GM23338 (cell line): ENCODE measurements at places on chromosomes 1 and 21. TPM values are rescaled to one million over a fixed set of nuclear protein-coding genes. Genes with fewer than 3 reads are reported as not detected.
A peak's percentile ranks its signal among the peaks of the same experiment; 100 is the strongest.

DNA sequence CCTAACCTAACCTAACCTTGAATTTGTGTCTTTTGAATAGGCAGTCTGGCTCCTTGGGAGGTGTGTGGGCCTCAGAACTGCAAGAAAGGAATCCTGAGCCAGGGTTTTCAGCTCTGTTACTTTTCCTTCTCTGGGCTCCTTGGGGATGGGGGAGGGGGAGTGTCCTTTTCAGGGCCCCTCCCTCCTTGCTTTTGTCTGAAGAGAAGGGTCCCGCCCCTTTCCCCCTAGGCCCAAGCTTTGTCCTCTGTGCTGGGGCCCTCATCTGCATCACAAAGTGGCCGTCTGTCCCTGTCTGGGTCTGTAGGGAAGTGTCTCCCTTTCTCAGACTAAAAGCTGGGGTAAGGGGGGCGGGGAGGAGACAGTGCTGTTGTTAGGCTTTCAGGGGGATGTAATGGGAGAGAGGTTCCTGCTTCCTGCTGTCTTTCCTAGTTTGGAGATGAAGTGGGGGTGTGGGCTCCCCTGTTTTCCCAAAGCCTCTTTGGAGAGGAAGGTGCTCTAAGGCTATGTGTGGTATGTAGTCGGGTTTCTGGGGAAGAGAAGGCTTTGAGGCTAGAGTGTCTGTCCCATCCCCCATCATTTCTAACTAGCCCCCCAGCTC lies 3.1 kb downstream of the AGO1 start:
- peak; percentile 99 for DNase-seq

DNA sequence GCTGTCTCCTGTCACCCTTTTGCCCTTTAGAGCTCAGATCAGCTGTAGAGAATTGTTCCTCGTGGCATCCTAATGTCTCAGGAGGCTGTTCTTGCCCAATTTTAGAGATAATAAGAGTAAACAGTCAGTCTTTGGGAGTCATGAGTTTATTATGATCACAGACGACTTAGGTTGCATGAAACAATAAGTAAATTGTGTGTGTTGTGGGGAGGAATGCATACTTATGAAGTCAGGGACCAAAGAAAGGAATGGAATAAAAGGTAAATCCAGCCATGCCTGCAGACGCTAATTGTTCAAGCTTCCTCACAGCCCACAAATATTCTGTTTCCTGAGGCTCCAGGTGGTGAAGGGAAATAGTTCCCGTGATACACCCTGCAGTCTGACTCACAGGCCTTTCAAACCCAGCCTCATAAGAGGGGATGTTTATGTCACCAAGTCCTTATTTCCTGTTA lies 897 bp downstream of the EPHX4 start:
- DNase-seq: peak; percentile 12

DNA sequence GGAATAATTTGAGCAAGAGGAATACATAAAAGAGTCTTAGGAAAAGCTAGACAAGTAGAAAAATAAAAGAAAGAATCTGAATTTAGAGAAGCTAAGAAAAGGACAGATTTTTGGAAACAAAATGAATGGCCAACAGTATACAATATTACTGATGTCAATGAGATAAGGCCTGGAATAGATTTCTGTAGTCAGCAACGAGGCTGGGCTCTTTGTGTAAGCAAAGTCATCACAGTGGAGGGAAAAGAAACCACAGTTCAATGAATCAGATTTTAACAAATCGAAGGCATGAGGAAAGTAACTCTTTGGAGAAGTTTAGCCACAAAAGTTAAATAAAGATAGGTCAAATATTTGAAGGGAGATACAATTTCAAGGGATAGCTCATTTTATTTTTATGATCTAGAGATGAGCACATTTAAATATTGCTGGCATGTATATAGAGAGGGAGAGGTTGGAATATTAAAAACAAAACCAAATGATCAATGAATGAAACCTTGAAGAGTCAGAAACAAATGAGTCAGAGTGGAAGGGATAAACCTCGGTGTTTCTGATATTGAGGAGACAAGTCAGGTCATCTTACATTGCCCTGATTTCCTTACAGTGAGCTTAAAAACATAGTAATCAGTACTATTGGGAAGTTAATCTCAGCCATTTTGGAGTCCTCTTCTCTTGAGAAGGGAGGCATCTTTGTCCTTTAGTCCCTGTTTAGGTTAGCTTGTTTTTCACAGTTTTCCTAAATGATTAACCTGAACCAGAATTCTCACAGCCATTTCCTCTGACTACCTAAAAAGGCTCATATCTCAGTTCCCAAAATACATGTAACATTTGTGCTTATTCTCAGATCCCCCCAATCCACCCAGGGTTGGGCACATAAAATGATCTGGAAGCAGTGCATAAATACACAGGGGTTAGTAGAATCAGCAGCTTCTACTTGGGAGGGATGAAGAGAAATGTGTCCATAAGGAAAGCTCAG lies 620.0 kb upstream of the B3GALT2 start:
- no peak for DNase-seq

DNA sequence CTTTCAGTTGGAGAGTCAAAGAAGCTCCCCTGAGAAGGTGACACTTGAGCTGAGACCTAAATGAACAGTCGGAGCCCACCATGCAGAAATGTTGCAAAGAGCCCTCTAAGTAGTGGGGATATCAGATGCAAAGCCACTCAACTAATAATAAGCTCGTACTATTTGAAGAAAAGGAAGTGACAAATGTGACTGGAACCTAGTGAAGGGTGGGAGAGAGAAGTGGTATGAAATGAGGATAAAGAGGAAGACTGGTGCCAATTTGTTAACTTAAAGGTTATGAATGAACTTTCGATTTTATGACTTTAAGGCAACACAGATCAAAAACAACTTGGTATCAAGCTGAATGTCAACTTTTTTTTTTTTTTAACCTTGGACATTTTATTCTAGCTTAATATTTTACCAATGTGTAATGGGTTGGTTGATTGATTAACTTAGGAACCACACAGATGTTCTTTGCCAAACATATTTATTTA lies 14.7 kb downstream of the LYPLAL1 start:
- DNase-seq: no peak

- no peak for DNase-seq
These were observed 155.6 kb upstream of the CSF3R start for GRCh38 chr1:36638268-36638667.

- no peak for DNase-seq
These were observed 13.2 kb upstream of the PLXNA2 start for GRCh38 chr1:208257351-208257750.

- no peak for DNase-seq
These were observed 15.1 kb downstream of the CRP start for GRCh38 chr1:159699246-159699645.

DNA sequence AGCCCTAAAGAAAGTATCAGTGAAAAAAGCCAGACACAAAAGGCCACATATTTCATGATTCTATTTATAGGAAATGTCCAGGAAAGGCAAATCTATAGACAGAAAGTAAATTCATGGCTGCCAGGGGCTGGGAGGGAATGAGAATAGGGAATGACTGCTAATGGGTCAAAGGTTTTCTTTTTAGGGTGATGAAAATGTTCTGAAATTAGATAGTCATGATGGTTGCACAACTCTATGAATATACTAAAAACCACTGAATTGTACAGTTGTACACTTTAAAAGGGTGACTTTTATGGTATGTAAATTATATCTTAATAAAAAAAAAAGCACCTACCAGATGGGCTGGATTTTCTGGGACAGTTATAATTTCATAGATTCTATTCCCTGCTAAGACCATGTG lies 114.8 kb downstream of the CNIH3 start:
- no peak for DNase-seq

GRCh38 chr1:96845464-96845863 lies 123.9 kb downstream of the PTBP2 start:
- peak; percentile 73 for DNase-seq

GRCh38 chr1:28118640-28119307 lies 30.4 kb upstream of the EYA3 start:
- DNase-seq: no peak

- no peak for DNase-seq
These were observed 226.6 kb downstream of the CAMTA1 start for GRCh38 chr1:7011826-7012225.

GRCh38 chr1:53473463-53473862 lies 14.3 kb downstream of the DMRTB1 start:
- no peak for DNase-seq

DNA sequence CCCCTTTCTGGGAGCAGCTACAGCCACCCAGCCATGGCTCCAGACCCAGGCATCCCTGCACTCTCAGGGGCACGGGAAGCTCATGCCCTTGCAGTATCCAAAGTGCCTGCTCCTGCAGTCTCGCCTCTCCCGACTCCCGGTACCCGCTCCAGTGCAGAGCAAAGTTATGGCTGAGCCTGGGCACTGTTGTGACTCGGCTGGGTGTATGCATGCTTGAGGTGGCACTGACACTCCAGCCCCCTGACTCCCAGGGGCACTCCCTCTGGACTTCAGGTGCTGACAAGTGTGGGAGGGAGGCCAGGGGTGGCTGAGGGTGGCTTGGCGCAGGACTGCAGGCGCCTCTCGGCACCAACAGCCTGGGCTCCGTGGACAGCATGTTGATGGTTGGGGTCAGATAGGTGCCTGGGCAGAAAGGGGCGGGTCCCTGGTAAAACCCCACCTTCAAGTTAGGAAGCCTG lies 580.1 kb upstream of the ADGRL2 start:
- DNase-seq: no peak

- DNase-seq: peak; percentile 61
These were observed 34.4 kb downstream of the TMCC2 start for GRCh38 chr1:205261946-205262691.

DNA sequence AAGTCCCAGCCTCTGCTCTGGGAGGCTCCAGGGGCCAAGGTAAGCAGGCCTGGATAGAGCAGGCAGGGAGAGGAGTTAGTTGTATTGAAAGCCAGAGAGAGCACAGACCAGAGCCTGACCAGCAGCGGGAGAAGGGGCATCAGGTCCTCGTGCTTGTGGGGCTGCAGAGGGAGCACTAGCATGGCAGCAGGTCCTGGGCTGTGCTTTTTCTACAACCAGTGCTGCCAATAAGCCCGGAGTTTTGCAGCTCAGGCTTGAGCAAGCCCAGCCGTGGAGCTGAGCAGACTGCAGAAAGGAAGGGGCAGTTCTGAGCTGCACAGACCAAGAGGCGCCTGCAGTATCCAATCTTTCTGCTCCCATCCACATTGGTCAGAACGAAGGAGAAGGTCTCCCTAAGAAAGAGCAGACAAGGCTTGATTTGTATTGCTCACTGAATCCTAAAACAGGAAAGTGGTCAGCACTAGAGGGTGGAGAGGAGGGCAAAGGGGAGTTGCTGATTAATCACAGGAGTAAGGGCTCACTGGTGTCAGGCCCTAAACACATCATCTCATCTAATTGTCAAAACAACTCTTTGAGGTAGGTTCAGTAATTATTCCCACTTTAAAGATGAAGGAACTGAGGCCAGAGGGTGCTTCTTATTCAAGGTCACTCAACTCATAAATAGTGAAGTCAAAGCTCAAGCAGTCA lies 2.7 kb downstream of the DENND2D start:
- DNase-seq: peak; percentile 81

DNA sequence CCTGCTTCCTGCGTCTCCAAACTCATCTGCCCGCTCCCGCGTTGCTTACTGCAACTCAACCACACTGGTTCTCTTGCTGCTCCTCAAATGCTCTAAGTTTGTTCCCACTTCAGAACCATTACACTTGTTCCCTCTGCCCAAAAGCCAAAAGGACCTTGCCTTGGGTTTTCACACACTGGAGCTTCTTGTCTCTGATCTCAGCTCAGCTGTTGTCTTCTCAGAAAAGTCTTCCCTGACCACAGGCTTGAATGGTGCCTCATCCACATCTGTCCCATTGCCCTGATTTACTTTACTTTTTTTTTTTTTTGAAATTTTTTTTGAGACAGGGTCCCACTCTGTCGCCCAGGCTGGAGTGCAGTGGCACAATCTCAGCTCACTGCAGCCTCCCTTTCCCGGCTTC lies 44.3 kb upstream of the SYT14 start:
- no peak for DNase-seq

- DNase-seq: no peak
These were observed 19.5 kb downstream of the DYRK3 start for GRCh38 chr1:206654828-206655227.

- no peak for DNase-seq
These were observed 114.6 kb downstream of the KAZN start for GRCh38 chr1:14713077-14713476.

DNA sequence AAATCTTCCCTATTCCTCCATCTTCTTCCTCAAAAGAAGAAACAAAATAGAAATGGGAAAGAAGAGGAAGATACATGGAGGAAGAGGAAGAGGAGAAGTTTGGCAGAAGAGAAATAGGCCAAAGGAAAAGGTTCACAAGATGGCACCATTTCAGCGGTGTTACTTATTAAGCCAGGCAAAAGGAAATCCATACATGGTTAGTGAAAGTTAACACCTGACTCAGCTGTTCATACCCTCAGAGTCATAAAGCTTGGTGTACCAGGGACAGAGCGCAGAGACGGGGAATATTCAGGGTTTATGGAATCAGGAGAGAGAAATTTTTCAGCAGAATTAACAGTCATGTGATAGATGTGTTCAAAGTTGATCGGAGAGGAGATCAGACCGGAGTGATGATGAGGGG lies 70.6 kb downstream of the COQ8A start:
- no peak for DNase-seq

DNA sequence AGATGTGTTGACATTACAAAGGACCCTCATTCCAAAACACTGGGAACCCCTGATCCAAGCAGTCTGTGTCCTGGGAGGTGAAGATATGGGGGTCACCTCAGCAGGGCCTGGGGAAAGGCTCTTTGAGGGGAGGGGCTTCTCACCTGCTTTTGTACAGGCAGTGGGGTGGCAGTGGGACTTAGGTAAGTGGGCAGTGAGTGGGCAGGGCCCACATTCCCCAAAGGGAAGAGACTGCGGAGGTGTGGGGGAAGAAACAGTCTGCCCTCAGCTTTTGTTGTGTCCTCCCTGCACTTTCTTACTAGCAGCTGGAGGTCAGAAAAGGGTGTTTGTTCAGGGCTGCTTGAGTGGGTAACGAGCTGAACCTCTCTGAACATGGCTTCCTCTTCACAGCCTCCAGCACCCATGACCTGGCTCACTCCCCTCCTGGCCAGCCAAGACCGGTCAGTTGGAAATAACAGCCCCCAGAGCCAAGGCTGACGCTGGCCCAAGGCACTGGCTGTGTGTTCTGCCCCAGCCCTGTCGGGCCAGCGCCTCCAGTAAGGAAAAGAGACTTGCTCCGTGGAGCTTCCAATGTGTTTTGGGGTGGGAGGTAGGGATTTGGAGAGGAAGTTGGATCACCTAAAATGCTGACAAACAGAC lies 173.5 kb downstream of the PSMG1 start:
- no peak for DNase-seq

- DNase-seq: peak; percentile 84
These were observed 70.3 kb upstream of the CAMK1G start for GRCh38 chr1:209513226-209513625.

The SHE gene
- 0.43 and 0.69 TPM in 2 replicates for total RNA-seq

The HFM1 gene
- 3.3 and 5.2 TPM in 2 replicates for total RNA-seq

The OPTC gene
- total RNA-seq: 1.0 TPM in 1 of 2 replicates, not detected in the other

The OR2T3 gene
- total RNA-seq: not detected in 2 replicates

The MFAP2 gene
- 107 and 129 TPM in 2 replicates for total RNA-seq

The ADORA3 gene
- not detected in 2 replicates for total RNA-seq

The F11R gene
- total RNA-seq: 169 and 194 TPM in 2 replicates

The PPM1J gene
- total RNA-seq: 12.7 and 22.4 TPM in 2 replicates

The TMEM51 gene
- total RNA-seq: 5.2 and 7.9 TPM in 2 replicates

The PADI4 gene
- total RNA-seq: 0.08 and 0.52 TPM in 2 replicates

The CASQ1 gene
- total RNA-seq: 1.2 and 2.8 TPM in 2 replicates

The KRTAP15-1 gene
- total RNA-seq: not detected in 2 replicates

The C1orf167 gene
- total RNA-seq: 1.7 and 6.0 TPM in 2 replicates

The IVL gene
- not detected in 2 replicates for total RNA-seq
